Stimulated activated CD8-positive, alpha-beta memory T cell treated with anti-CD3 and anti-CD28 coated beads, Interleukin-7, amount 100 ng/mL, for 1 hour (primary cell): ENCODE measurements at places on chromosomes 11 and 22.

- DNase-seq: no peak
These were observed 58.0 kb upstream of the FADD start for GRCh38 chr11:70145071-70145470.

GRCh38 chr11:76783896-76784813 lies 999 bp downstream of the TSKU start:
- no peak for DNase-seq

- no peak for DNase-seq
These were observed 14.5 kb upstream of the BID start for GRCh38 chr22:17788528-17789378.

DNA sequence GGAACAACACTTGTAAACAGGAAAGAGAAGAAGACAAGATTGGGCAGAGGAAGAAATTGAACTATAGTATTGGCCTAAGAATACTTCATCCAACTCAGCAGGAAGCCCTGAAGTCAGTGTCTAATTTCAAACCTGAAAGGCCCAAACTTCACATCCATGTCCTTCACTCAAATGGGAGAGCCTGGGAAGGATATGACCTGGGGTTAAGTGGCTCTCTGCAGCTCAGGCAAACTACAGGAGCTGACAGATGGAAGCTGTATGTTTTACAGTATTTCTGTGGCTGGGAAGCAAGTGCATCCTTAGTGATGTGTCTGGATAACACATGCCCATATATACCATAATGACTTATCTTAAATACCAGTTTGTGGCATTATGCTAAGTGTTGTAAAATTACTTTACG lies 196.2 kb downstream of the SOX6 start:
- no peak for DNase-seq

- no peak for DNase-seq
These were observed 148.9 kb downstream of the TENM4 start for GRCh38 chr11:79291948-79292347.

- no peak for DNase-seq
These were observed 115.0 kb downstream of the SLC1A2 start for GRCh38 chr11:35304386-35304775.

GRCh38 chr11:45141171-45141570 lies 5.3 kb upstream of the PRDM11 start:
- no peak for DNase-seq

GRCh38 chr11:120710354-120711131 lies 199.0 kb downstream of the GRIK4 start:
- DNase-seq: no peak

GRCh38 chr11:108732395-108732794 lies 67.5 kb downstream of the DDX10 start:
- no peak for DNase-seq

DNA sequence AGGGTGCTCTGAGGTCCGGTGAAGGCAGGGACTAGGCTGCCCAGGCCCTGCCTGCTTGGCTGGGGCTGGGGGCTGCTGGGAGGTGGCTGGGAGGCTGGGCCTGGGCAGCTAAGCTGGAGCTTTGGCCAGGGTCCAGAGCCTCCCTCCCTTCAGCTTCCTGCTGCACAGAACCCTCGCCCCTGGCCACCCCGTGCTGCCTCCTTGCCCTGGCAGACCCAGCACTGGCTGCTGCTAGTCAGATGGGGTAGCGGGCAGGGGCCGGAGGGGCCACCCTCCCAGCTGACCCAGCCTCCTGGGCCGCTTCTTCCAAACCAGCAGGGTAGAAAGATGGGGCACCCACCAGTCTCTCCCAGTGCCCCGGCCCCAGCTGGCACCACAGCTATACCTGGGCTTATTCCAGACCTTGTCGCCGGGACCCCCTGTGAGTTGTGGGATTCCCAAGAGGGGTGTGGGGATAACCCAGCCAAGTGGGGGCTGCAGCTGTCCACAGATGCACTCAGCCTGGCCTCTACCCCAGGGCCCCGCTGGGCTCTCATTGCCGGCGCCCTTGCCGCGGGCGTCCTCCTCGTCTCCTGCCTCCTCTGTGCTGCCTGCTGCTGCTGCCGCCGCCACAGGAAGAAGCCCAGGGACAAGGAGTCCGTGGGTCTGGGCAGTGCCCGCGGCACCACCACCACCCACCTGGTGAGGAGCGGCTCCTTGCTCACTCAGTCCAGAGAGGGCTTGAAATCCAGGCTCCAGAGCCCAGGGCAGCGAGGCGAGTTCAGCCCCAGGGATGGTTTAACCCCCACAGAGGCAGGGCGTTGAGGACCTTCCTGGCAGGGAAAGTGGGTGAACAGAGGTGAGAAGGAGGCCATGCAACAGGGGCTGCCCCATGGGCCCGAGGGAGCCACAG lies at the start of gene SYT8:
SYT8 (plus strand) TSS at position 212 of the 892 bp plus-strand sequence; CDS start at position 328, 116 bp downstream.
- no peak for DNase-seq

- no peak for DNase-seq
These were observed 66.8 kb downstream of the FEZ1 start for GRCh38 chr11:125429174-125429707.
